ENCODE measurements at places on chromosomes 1 and 21. TPM values are rescaled to one million over a fixed set of nuclear protein-coding genes. Genes with fewer than 3 reads are reported as not detected.

DNA sequence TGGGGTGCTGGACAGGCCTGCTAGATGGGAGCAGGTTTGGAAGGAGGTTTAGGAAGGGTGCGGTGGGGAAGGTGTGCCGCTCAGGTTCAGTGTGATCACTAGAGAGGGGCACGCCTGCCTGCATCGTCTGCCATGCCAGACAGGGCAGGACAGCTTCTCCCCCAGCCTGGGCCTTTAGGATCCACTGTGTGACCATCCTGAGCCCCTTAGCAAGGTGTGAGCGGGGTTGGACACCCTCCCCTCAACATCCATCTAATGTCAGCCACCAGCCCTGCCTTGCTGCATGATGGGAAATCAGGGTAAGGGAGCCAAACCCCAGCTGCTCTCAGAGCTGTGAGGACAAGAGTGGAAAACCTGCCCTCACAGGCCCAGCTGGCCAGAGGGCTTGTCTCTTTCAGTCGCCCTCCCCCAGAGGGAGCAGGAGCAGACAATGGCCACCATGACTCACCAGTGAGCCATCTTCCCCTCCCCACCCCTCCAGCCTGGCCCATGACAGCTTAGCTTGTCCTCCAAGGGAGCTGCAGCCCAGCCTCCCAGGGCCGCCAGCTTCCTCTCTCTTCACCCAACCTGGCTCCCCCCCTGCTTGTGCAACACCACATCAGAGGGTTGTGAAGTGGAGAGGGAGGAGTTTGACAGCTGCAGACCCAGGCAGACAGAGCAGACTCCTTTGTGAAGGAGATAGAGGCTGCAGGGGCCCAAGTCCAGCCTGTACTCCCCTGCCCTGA lies 37.0 kb downstream of the NUAK2 start:
- H3K4me1 ChIP-seq = no peaks in the 10 kb centered on the region
- H3K4me3 ChIP-seq = no peak overlapping the region
- no peaks in the 10 kb centered on the region for H3K36me3 ChIP-seq
- peak; percentile 82 for DNase-seq
- H3K27me3 ChIP-seq = no peaks in the 10 kb centered on the region

DNA sequence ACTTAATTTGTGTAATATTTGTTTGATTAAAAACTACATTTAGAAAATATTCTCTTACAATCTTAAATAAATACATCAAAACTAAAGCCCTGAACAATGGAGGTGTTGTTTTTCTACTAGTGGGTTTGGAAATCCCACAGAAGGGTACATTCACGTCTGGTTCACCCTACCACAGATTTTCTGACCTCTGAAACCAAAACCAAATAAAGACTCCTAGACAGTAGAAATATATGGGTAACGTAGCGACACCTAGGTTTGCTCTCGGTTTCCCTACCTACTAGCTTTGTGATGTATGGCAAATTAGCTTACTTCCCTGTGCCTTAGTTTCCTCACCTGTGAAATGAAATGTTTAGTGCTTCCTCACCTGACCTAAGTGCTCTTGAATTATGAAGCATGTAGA lies 312.6 kb downstream of the DPYD start:
- no peaks in the 10 kb centered on the region for H3K27me3 ChIP-seq
- H3K4me3 ChIP-seq = no peak overlapping the region
- no peaks in the 10 kb centered on the region for H3K36me3 ChIP-seq
- H3K4me1 ChIP-seq = no peaks in the 10 kb centered on the region
- no peak overlapping the region for H3K27ac ChIP-seq
- no peak for DNase-seq

GRCh38 chr1:246157516-246157915 lies 349.6 kb downstream of the SMYD3 start:
- no peaks in the 10 kb centered on the region for H3K36me3 ChIP-seq
- DNase-seq = no peak
- H3K4me3 ChIP-seq = no peak overlapping the region
- no peak overlapping the region for H3K27ac ChIP-seq
- no peaks in the 10 kb centered on the region for H3K4me1 ChIP-seq

- H3K27me3 ChIP-seq = no peaks in the 10 kb centered on the region
- no peaks in the 10 kb centered on the region for H3K4me1 ChIP-seq
- no peak overlapping the region for H3K27ac ChIP-seq
- no peak for DNase-seq
- no peak overlapping the region for H3K4me3 ChIP-seq
These were observed 16.6 kb upstream of the CACYBP start for GRCh38 chr1:174982971-174983689.

GRCh38 chr21:36613059-36613458 lies 85.9 kb upstream of the SIM2 start:
- H3K36me3 ChIP-seq = no peaks in the 10 kb centered on the region
- H3K27ac ChIP-seq = no peak overlapping the region
- H3K4me3 ChIP-seq = no peak overlapping the region

The LCE1F gene
- not detected for total RNA-seq

- H3K4me3 ChIP-seq = no peak overlapping the region
- DNase-seq = no peak
- H3K36me3 ChIP-seq = no peaks in the 10 kb centered on the region
- no peak overlapping the region for H3K27ac ChIP-seq
These were observed 99.4 kb downstream of the CRYAA start for GRCh38 chr21:43268086-43268803.

GRCh38 chr21:38733972-38734546 lies 71.7 kb upstream of the ETS2 start:
- peak overlapping the region; percentile 78 for H3K27ac ChIP-seq
- H3K4me3 ChIP-seq = peak overlapping the region; percentile 36
- DNase-seq = peak; percentile 96

DNA sequence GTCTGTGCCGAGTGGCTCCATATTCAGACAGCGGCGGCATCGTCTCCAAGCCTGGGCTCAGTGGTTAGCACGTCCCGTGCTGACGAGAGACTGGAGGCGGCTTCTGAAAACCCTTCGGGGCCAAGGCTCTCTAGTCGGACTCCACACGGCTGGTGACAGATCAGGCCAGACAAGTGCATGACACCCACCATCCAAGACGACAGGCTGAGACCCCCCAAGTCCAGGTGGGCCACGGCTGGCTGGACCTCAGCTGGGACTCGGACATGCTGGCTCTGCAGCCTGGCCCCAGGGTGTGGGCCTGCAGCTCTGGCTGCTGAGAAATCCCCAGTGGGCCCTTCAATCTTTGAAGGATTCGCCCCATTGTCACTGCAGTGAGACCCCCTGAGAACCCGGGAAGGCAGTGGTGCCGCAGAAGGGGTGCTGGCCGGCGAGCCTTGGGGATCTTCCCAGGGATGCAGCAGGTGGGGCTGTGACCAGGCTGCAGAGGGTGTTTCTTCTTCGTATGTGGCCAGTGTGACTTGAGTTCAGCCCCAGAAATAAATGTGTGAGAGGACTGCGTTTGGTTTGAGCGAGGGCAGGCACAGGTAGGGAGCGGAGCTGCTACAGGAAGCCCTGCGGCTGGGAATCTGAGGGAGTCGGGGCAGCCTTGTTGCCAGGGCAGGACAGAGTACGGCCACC lies 15.9 kb upstream of the SLC19A1 start:
- no peaks in the 10 kb centered on the region for H3K27me3 ChIP-seq
- H3K4me3 ChIP-seq = no peak overlapping the region
- no peak overlapping the region for H3K27ac ChIP-seq
- DNase-seq = peak; percentile 55
- no peaks in the 10 kb centered on the region for H3K4me1 ChIP-seq

DNA sequence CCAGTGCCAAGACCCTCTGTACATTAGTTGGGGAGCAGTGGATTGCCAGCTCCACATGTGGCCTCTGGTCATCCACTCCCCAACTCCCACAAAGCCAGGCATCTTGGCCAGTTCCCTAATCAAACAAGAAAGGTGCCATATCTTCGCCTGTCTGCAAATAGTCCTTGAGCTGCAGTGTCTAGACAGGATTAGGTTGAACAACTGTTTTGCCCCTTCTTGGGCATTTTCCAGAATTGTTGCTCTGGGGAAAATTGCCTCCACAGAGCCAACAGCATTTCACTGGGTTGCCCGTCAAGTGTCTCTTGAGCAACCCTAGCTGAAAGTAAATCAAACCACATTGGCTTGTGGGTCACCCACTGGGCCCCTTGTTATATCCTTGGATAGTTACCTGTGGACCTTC lies 109.3 kb downstream of the GDAP2 start:
- H3K27ac ChIP-seq = peak overlapping the region; percentile 53
- H3K4me3 ChIP-seq = no peak overlapping the region
- H3K4me1 ChIP-seq = peaks cover 5% of the 10 kb centered on the region
- H3K27me3 ChIP-seq = no peaks in the 10 kb centered on the region
- no peaks in the 10 kb centered on the region for H3K36me3 ChIP-seq

The WLS gene
- 29.9 TPM for total RNA-seq

- H3K27ac ChIP-seq = peak overlapping the region; percentile 32
- peaks cover 49% of the 10 kb centered on the region for H3K4me1 ChIP-seq
- no peak overlapping the region for H3K4me3 ChIP-seq
- H3K27me3 ChIP-seq = no peaks in the 10 kb centered on the region
These were observed 61.7 kb downstream of the GALNT2 start for GRCh38 chr1:230128569-230129285.

- no peak for DNase-seq
- no peaks in the 10 kb centered on the region for H3K27me3 ChIP-seq
- no peaks in the 10 kb centered on the region for H3K4me1 ChIP-seq
- H3K36me3 ChIP-seq = no peaks in the 10 kb centered on the region
These were observed 2.6 kb downstream of the RSPH1 start for GRCh38 chr21:42493109-42494060.

The NBPF6 gene
- total RNA-seq = not detected

The PADI4 gene
- not detected for total RNA-seq

DNA sequence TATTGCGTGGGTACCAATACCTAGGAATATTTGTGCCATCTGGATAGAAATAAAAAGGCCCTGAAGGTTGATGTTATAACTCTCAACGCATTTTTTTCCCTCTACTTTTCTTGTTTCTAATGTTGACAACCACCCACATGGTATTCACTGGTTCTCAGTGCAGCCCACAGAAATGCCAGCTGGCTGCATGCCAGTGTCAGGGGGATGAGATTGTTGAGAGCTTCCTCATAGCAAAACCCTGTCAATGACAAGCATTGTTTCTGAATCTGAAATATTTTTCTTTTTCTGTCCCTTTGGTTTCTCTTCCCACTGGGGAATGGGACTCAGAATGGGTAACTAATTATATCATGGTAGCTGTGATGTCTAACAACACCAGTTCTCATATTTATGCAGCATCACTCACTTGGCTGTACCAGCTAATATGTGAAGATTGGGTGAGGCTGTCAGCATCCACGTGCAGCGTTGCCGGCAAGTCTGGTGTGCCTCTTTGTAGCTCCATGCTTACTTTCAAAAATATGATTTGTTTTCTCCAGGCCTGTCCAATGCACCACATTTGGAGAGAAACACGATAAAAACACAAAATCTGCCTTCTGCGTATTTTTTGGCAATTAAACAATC lies 284.6 kb downstream of the PTBP2 start:
- H3K4me3 ChIP-seq = no peak overlapping the region
- no peak for DNase-seq
- H3K36me3 ChIP-seq = no peaks in the 10 kb centered on the region
- no peak overlapping the region for H3K27ac ChIP-seq
- H3K4me1 ChIP-seq = no peaks in the 10 kb centered on the region
- no peaks in the 10 kb centered on the region for H3K27me3 ChIP-seq

DNA sequence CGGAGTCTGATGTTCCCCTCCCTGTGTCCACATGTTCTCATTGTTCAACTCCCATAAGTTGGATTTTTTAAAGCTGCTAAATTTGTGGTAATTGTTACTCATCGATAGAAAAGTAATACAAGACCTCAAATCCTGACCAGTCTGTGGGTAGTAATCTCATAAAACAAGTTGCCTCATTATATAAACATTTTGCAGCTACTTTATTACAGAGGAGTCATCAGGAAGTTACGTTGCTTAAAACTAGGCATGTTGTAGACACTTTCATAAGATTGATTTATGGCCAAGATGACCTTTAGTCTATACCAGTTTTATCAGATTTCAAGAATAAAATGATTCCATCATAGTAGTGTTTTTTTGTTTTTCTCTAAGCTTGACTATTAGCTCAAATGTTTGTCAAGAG lies 208.8 kb downstream of the GIPC2 start:
- no peaks in the 10 kb centered on the region for H3K36me3 ChIP-seq
- no peak overlapping the region for H3K27ac ChIP-seq
- DNase-seq = no peak
- no peaks in the 10 kb centered on the region for H3K27me3 ChIP-seq
- H3K4me1 ChIP-seq = no peaks in the 10 kb centered on the region

The CHODL gene
- total RNA-seq = not detected

The TBX15 gene
- total RNA-seq = 1.8 TPM

DNA sequence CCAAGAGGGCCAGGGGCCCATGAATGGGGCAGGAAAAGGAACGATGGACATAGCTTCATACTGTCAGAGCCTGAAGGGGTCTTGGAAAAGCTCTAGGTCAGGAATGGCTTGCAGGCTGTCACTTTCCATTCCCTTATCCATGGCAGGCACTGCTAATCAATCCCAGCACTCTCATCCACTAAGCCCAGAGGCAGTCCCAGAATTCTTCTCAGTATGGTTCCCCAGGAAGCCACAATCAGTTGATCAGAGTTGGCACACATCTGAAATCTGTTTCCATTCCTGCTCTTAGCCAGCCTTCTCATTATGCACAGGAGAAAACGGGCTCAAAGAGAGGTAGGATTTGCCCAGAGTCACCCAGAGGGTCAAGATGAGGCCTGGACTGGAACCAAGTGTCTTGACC lies 65.7 kb downstream of the LACTBL1 start:
- H3K27ac ChIP-seq = no peak overlapping the region
- DNase-seq = no peak
- no peaks in the 10 kb centered on the region for H3K27me3 ChIP-seq
- no peaks in the 10 kb centered on the region for H3K4me1 ChIP-seq
- no peaks in the 10 kb centered on the region for H3K36me3 ChIP-seq

- H3K27ac ChIP-seq = no peak overlapping the region
- no peaks in the 10 kb centered on the region for H3K4me1 ChIP-seq
- no peaks in the 10 kb centered on the region for H3K27me3 ChIP-seq
These were observed 13.5 kb downstream of the CCDC30 start for GRCh38 chr1:42476605-42477004.

The LRIG2 gene
- 16.1 TPM for total RNA-seq

- H3K4me3 ChIP-seq = no peak overlapping the region
- H3K36me3 ChIP-seq = no peaks in the 10 kb centered on the region
- H3K4me1 ChIP-seq = no peaks in the 10 kb centered on the region
- no peak for DNase-seq
These were observed 359.0 kb upstream of the PTBP2 start for GRCh38 chr1:96362623-96363022.

The PANK4 gene
- 80.5 TPM for total RNA-seq

DNA sequence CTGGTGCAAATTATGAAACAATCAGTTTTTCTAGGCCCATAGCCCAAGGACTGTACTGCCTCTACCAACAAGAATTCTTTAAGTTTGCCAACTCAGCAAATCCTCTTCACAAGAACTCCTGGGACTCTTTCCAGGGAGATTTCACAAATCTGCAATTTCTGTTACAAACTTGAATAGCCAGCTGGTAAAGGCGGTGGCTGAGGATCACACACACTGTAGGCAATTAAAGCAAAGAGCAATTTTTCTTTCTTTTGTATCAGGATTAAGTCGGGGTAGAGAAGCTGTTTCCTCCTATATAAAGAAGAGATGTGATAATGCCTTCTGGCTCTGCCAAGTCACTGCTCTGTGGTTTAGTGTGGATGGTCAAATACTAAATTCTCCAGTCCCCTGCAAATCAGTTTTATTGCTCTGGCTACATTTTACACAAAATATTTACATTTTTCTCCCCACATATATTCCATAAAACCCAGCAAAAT lies 1.7 kb downstream of the ALDH9A1 start:
- peaks cover 12% of the 10 kb centered on the region for H3K4me1 ChIP-seq
- H3K4me3 ChIP-seq = peak overlapping the region; percentile 86
- H3K36me3 ChIP-seq = no peaks in the 10 kb centered on the region
- H3K27ac ChIP-seq = peak overlapping the region; percentile 97
- no peak for DNase-seq
